Bone marrow (tissue), 2 donors: ENCODE measurements at places on chromosomes 11 and 22.
A peak's percentile ranks its signal among the peaks of the same experiment; 100 is the strongest.

- DNase-seq, result no peak
Measured at GRCh38 chr11:65918211-65919140, at the start of gene C11orf68. Gene C11orf68 (minus strand): TSS chr11:65919062. CDS start chr11:65919031, 31 bp downstream.

DNA sequence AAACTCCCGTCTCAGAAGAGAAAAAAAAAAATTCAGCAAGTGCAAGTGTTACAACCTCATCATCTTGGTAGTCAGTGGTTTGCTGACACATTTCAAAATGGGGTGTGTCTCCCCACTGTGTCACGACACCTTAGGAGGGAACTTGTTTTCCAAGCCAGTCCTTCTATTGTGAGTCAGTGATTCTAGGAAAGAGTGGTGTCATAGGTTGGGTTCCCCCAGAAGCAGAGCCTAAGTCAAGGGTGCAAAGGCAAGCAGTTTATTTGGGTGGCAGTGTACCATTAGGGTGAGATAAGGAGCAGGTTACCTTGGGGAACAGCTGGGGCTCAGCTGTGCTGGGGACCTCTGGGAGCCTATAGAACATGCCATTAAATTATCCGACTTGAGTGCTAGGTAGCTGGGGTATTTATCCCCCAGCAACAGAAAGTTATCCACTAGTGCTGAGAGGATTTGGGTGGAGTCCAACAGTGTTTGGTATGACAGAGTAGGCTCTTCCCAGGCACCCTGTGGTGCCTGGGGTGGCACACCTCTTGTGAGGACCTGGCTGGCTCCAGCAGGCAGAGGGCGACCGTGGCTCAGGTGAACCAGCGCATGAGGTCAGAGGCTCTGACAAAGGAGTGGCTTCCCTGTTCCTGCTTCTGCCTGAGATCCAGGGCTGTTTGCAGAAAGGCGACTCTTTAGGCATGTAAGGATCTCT is 41.7 kb downstream of the KIAA1671 start:
- no peak for DNase-seq

GRCh38 chr11:130206141-130206540 is 46.6 kb downstream of the ST14 start:
- no peak for DNase-seq

DNA sequence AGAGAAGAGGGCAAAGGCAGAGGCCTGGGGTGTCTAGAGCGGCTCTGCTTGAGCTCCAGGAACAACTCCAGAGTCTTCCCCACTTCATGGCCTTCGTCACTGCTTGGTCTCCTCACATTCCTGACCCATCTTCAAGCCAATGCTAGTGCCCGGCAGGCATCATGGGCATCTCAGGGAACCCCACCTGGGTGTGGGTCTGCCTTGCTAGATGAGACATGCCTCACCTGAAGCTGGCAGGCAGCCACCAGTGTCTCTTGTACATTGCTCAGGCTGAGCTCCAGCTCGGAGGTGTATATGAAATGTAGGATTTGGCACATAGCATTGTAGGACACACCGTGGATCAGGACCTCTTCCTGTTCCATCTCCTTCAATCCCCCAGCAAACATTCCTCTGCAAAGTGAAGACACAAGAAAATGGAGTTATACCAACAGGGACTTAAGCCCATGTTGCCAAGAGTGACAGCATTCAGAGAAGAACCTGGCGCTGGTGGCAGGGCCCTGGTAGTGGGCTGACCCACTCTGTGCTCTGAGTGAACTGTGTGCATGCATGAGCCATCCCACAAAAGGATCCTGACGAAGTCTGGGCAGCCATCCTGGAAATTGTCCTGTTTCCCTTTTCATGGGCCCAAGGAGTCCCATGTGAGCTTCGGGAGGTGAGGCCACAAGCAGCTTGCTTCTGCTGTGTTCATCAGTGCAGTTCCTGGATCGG is 24.3 kb downstream of the KLHL22 start:
- no peak for DNase-seq

DNA sequence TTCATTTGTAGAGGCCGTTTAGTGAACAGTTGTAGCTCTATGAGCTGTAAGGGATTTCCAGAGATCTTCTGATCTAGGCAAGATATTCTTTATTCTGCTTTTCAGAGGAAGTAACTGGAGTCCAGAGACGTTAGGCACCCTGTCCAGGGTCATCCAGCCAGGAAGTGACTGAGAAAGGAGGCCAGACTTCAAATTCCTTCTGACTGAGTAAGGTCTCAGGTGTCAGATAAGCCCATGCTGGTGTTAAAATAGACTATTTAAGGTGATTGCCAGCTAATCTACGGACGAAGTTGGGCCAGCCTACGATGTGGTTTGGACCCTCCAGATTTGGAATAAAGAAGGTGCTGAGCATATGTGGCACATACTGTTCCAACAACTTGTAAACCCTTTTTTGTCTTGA is 54.6 kb downstream of the GRIK4 start:
- no peak for DNase-seq

GRCh38 chr11:36131721-36132397 is 157.4 kb downstream of the COMMD9 start:
- DNase-seq, result peak; percentile 1

DNA sequence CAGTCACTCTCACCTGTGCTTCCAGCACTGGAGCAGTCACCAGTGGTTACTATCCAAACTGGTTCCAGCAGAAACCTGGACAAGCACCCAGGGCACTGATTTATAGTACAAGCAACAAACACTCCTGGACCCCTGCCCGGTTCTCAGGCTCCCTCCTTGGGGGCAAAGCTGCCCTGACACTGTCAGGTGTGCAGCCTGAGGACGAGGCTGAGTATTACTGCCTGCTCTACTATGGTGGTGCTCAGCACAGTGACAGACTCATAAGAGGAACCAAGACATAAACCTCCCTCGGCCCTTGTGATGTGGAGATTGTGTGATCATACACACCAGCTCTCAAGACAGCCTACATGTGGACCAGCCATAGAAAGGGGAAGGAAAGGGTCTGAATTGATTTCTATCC is 113.3 kb downstream of the ZNF280B start:
- peak; percentile 56 for DNase-seq
